Smooth muscle cell of trachea (primary cell): ENCODE measurements at places on chromosomes 16 and 17. TPM values are rescaled to one million over a fixed set of nuclear protein-coding genes. Genes with fewer than 3 reads are reported as not detected.

The NPIPA5 gene
- total RNA-seq = 5.4 TPM in 1 of 2 replicates, not detected in the other

The WRAP53 gene
- total RNA-seq = 3.6 and 6.4 TPM in 2 replicates

The ABI3 gene
- 0.17 TPM in 1 of 2 replicates, not detected in the other for total RNA-seq

The ZNF598 gene
- total RNA-seq = 27.3 and 27.5 TPM in 2 replicates

The CD300LF gene
- total RNA-seq = not detected in 2 replicates

The CD300LB gene
- under 0.01 TPM in 1 of 2 replicates, not detected in the other for total RNA-seq

The ANKS3 gene
- 24.9 and 35.7 TPM in 2 replicates for total RNA-seq

The TNFRSF13B gene
- not detected in 2 replicates for total RNA-seq

The TLCD1 gene
- 4.1 and 7.1 TPM in 2 replicates for total RNA-seq

The SLC2A4 gene
- total RNA-seq = 0.17 and 0.44 TPM in 2 replicates

The NCOR1 gene
- 73.9 and 90.6 TPM in 2 replicates for total RNA-seq

The CDH3 gene
- total RNA-seq = 0.17 and 0.87 TPM in 2 replicates

The KCNJ2 gene
- 8.6 and 61.5 TPM in 2 replicates for total RNA-seq

The GJD3 gene
- 3.8 and 16.2 TPM in 2 replicates for total RNA-seq

The SLC12A3 gene
- total RNA-seq = not detected in 2 replicates

The CPHXL2 gene
- not detected in 2 replicates for total RNA-seq

The RAC3 gene
- 7.6 and 12.6 TPM in 2 replicates for total RNA-seq

The TMEM238L gene
- total RNA-seq = not detected in 2 replicates

The ACSM2A gene
- total RNA-seq = not detected in 2 replicates

The IGSF6 gene
- not detected in 2 replicates for total RNA-seq

The KRT33A gene
- total RNA-seq = not detected in 2 replicates

The MT1X gene
- 19.5 and 41.6 TPM in 2 replicates for total RNA-seq

The CCL4L2 gene
- not detected in 2 replicates for total RNA-seq

The ZG16 gene
- total RNA-seq = not detected in 2 replicates

The PLA2G10 gene
- total RNA-seq = not detected in 2 replicates

The CCL2 gene
- 2.3 and 50.4 TPM in 2 replicates for total RNA-seq

The CTF1 gene
- total RNA-seq = 3.3 and 6.1 TPM in 2 replicates

The CPPED1 gene
- total RNA-seq = 6.1 and 8.3 TPM in 2 replicates

The SDK2 gene
- total RNA-seq = under 0.01 and 0.17 TPM in 2 replicates

The NPIPA7 gene
- total RNA-seq = 0.15 and 3.0 TPM in 2 replicates

The TMC5 gene
- total RNA-seq = not detected in 2 replicates

The ADORA2B gene
- 11.2 and 24.5 TPM in 2 replicates for total RNA-seq

The ITPRIPL2 gene
- 30.5 and 71.1 TPM in 2 replicates for total RNA-seq

The SSTR5 gene
- not detected in 2 replicates for total RNA-seq

The TPSD1 gene
- not detected in 2 replicates for total RNA-seq

The SALL1 gene
- under 0.01 and 0.50 TPM in 2 replicates for total RNA-seq

The ACE gene
- total RNA-seq = 7.9 and 20.5 TPM in 2 replicates

The NCBP3 gene
- 16.7 and 32.3 TPM in 2 replicates for total RNA-seq

The ABAT gene
- total RNA-seq = 1.9 and 4.8 TPM in 2 replicates

The CEP131 gene
- total RNA-seq = 9.9 and 10.8 TPM in 2 replicates

The FOXC2 gene
- total RNA-seq = 0.66 and 1.0 TPM in 2 replicates

The CHD9 gene
- 38.0 and 89.7 TPM in 2 replicates for total RNA-seq

The SNAI3 gene
- 0.33 TPM in 1 of 2 replicates, not detected in the other for total RNA-seq

The SLC35G6 gene
- not detected in 2 replicates for total RNA-seq

The CHST6 gene
- total RNA-seq = 0.17 and 0.44 TPM in 2 replicates
